ENCODE measurements at places on chromosomes 11 and 22.

DNA sequence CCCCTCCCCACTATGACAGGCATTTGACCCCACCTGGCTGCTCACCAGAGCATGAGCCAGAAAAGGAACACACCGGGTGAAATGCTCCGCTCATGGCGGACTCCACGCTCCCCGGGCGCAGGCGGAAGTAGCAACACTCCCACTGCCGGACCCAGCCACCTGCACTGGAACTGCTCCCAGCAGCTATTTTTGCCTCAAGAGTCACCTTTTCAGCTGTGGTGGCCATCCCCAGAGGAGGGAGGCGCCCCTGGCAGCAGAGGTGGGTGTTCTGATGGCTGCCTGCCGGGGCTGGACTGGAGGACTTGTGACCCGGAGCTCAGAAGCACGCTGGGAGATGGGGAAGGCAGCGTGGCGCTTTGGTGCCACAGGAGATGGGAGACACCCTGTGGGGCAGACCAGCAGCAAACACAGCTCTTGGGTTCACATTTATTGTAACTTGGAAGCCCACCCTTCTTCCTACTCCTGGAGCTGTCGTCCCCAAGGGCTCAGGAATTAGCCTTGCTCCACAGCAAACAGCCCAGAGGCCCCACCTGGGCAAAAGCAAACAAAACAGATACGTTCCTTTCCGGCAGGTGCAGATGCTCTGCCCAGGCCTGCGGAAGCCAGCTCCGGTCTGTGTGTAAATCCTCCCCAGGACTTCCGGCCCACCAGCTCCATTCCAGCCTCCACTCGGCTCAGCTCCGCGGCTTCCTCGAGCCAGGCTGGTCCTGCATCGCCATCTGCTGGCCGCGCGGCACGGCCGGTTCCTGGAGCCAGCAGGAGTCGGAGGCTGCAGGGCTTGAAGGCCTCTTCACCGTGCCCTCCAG lies 3.7 kb downstream of the RPS19BP1 start:
- DNase-seq, result peak; percentile 95

DNA sequence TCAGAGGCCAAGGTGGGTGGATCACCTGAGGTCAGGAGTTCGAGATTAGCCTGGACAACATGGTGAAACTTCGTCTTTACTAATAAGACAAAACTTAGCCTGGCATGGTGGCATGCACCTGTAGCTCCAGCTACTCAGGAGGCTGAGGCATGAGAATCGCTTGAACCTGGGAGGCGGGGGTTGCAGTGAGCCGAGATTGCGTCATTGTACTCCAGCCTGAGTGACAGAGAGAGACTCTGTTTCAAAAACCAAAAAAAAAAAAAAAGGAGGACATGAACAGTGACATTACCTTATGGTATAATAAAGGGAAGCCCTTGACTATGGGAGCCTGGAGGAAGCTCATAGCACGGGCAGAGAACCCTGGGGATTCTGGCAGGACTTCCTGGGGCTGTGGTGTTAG lies 16.5 kb upstream of the PLEKHB1 start:
- no peak for DNase-seq

DNA sequence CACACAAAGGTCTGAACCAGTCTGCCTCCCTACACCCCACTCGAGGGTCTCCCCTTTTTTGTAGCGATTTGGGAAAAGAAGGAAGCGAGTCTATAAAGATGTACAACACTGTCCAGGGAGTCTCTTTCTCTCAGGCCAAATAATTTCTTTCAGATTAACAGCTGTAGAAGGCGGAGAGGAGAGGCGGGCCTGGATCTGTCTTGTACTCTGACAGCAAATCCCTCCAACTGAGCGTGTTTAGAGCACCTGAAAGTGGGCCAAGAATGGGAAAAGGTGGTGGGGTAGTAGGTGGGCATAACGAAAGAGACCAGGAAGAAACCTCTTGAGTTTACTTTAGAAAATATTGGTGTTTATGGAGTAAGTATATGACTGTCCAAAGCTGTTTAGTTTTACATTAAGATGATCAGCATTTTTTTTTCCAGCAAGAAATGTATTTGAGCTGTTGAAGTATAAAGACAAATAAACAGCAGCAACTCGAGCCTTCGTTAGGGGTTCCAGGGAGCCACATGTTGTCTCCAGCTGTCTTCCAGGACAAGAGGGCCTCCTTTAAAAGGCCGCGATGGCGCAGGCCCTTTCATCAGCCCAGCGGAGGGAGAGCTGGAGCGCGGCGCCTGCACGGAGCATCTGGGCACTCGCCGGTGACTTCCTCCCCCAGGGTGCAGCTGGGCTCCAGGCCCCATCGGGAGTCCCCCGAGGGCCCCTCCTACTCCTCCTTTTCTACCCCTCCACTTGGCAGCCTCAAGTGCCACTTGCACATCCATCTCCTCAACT lies 34.9 kb downstream of the SCUBE1 start:
- DNase-seq, result no peak

GRCh38 chr11:65419460-65419771 lies 3.2 kb upstream of the NEAT1 start:
- DNase-seq, result no peak

DNA sequence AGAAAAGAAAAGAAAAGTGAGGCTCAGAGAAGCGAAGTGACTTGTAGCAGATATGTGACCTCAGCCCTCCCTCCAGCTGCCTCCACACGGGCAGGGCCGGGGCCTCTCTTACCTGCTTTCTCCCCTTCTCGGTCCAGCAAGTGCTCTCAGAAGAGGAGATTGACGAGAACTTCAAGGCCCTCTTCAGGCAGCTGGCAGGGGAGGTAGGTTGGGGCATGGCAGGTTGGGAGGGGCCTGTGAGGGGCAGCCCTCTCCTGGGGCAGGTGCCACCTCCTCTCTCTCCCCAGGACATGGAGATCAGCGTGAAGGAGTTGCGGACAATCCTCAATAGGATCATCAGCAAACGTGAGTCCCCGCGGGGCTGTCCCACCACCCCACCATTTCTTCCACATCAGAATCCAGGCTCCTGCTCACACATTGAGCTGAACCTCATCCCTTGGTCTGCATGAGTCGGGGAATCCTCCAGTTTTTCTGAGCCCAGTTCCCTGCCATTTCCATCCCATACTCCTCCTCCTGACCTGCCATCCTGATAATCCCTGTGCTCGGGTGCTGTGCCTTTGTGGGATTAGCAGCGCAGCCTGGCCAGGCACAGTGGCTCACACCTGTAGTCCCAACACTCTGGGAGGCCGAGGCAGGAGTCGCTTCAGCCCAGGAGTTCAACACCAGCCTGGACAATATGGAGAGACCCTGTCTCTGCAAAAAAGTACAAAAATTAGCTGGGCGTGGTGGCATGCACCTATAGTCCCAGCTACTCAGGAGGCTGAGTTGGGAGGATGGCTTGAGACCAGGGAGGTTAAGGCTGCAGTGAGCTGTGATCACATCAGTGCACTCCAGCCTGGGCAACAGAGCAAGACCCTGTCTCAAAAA lies 26.4 kb downstream of the CAPN1 start:
- DNase-seq, result no peak

GRCh38 chr11:71482746-71483364 lies 29.9 kb downstream of the NADSYN1 start:
- no peak for DNase-seq

GRCh38 chr11:123576501-123576900 lies 77.9 kb downstream of the SCN3B start:
- DNase-seq, result no peak

GRCh38 chr11:61524446-61524845 lies 15.9 kb downstream of the LRRC10B start:
- DNase-seq, result no peak

DNA sequence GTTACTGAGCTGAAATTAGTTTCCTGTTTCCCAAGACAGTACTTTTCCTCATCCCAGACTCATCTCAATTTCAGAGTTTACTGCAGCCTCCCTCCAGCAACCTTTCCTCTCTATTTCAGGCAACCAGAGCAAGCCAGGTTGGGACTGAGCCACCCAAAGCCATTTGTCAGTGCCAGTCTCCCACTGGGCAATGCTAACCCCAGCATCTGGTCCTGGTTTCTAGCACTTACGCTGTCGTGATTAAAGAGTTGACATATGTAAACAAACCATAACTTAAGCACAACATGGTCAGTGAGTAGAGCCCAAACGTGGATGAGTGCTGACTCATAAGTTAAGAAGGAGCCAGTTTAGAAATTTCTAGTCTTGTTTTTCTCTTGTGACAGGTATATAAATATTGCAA lies 119.6 kb upstream of the BLID start:
- DNase-seq, result no peak
